ENCODE measurements at places on chromosomes 16 and 17. TPM values are rescaled to one million over a fixed set of nuclear protein-coding genes. Genes with fewer than 3 reads are reported as not detected.

- DNase-seq, result no peak
Observed at GRCh38 chr16:3101018-3101840, 2.1 kb upstream of the ZSCAN10 start.

GRCh38 chr16:79064256-79064972, 536.1 kb downstream of the MAF start:
- no peak for DNase-seq

DNA sequence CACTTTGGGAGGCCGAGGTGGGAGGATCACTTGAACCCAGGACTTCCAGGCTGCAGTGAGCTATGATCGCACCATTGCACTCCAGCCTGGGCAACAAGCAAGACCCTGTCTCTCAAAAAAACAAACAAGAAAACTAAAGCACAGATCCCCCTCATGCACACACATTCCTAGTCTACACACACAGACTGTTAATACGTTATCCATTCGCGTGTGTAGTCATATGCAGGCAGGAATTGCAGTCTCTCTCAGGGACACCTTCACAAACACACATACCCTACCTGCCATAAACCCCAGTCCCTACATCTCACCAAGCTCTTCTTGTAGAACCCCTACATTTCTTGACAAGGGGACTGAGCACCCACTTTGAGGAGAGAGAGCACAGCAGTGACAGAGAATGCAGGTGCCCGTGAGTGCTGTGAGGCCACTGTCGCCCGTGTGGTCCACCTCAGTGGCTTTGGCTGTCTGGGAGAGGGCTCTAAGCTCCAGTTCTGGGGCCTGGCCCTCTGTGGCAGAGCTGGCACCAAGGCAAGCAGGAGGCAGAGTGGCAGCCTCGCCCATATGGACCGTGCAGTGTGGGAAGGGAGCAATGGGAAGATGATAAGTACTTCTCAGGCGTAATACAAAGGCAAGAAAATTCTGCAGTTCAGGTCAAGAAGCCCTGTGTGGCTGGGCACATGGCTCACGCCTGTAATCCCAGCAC, 59.0 kb upstream of the RPH3AL start:
- no peak for DNase-seq

DNA sequence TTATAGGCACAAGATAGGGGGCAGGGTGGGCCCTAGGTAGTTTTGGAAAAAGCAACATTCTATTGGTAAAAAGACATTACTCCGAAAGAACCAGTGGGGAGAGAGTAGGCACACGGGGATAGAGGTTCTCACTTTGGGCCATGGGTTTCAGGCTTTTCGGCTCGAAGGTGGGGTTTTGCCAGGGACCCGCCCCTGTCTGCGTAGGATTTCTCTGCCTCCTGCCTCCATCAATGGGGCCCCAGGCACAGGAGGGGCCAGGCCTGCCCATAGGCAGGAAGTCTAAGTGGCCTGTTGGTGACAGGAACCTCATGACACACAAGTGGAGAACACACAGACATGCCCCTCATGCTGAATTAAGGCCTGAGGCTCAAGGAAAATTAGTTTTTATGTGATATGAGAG, 57.5 kb downstream of the RNF213 start:
- DNase-seq, result no peak

- DNase-seq, result no peak
Observed at GRCh38 chr17:82246040-82246364, 17.2 kb downstream of the SLC16A3 start.

- no peak for DNase-seq
Observed at GRCh38 chr17:66849851-66850580, 15.1 kb downstream of the CACNG5 start.

- DNase-seq, result no peak
Observed at GRCh38 chr16:29777576-29778350, at the start of gene ZG16. Gene ZG16 (plus strand): TSS chr16:29778256. CDS start chr16:29779267, 1,011 bp downstream.

DNA sequence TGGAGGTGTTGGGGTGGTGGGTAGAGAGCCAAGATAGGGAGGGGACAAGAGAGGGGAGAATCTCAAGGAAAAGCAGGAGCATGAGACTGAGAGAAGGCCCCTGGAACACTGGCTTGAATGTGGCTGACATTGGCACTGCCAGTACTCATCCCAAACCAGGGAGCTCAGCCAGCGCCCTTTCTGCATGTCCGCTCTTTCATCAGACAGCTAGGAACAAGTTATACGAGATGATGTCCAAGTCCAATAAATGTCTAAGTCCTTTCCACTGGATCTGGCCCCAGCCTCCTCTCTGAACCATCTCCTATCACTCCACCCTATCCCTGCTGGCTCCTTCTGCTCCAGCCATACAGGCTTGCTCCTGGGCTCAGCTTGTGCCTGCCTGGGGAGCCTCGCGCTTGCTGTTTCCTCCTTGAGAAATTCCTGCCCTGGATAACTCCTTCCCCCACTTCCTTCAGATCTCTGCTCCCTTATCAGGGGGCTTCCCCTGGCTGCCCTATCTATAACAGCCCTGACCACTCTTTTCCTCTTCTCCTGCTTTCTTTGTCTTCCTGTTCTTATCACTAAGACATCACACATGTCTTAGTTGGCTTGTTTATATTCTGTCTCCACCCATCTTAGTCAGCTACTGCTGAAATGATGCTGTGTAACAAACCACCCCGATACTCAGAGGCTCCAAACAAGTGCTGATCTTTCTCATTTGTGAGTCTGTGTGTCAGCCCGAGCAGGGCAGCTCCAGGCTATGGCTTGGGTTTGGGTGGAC, 37.1 kb upstream of the MEOX1 start:
- no peak for DNase-seq

DNA sequence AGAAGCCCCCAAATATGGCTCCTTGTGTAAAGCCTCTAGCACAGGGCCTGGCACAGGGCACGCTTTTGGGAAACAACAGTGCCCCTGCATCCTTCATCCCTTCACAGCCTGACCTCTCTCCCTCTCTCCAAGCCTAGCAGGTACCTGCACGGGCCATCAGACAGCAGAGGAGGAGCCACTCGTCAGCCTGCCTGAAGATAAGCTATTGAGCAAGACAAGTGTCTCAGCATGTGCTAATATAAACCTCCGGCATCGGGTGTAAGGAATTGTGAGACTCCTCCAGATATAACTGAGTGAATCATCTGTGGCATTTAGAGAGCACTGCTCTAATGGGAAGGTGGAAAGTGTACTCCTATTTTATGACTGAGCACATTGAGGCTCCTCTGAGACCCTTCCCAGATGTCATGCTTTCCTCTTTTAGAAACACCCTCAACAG, 38.3 kb downstream of the TBX4 start:
- DNase-seq, result peak; percentile 70

- DNase-seq, result no peak
Observed at GRCh38 chr16:4591706-4592470, 22.8 kb downstream of the UBALD1 start.

- no peak for DNase-seq
Observed at GRCh38 chr16:48101069-48101674, 54.6 kb downstream of the ABCC12 start.

GRCh38 chr16:51167170-51167895, 16.3 kb upstream of the SALL1 start:
- no peak for DNase-seq

GRCh38 chr16:57941016-57941664, 29.8 kb downstream of the CNGB1 start:
- no peak for DNase-seq

DNA sequence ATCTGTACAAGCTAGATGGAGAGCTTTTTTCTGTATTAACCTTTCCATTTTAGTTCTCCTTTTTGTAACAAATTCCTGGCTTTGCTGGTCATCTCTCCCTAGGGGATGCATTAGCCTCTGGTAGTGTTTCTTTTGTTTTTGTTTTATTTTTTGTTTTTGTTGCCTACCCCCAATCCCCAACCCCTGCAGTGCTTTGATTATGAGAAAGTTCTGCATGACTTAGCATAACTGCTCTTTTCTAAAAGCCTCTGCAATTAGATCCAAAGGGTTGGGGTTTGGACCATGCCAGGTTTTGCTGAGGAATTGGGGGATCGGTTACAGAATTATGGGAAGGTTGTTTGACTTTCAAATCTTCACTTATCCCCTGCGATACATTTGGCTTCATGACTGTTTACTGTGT, 98.2 kb downstream of the ADAMTS18 start:
- no peak for DNase-seq

DNA sequence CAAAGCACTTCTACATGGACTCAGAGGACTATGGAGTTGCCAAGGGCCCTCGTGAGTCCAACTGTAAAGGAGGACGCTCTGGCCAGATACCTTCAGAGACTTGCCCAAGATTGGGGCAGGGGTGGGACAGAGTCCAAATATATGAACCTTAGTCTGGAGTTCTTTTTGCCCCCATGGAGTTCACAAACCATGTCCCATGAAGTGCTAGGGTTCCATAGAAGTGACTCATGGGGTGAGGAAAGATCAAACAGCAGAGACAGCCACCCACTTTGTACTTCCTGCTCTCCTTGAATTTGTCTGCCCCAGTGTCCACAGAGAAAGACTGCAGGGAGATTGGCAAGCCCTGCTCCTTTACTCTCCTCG, 29.0 kb downstream of the SRL start:
- DNase-seq, result peak; percentile 8

DNA sequence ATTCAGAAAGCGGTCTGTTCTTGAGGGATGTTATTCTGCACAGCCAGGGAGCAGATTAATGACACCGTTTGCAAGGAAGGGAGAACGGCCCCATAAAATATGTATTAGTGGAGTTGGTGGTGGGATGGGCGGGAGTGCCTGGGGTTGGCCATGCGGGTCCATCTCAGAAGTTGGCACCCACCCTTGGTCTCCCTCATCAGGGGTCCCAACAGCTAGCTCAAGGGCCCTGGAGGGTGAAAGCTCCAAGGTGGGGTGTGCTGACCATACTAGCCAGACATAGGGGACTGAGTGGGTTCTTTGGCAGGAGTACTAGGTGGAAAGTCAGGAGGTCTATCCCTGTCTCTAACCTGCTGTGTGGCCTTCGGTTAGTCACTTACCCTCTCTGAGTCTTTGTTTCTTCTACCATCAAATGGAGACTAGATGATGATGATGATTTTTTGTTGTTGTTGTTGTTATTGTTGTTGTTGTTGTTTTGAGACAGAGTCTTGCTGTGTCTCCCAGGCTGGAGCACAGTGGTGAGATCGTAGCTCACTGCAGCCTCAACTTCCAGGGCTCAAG, 83.2 kb upstream of the BRD7 start:
- DNase-seq, result no peak

GRCh38 chr17:32755045-32755805, 121.7 kb downstream of the MYO1D start:
- DNase-seq, result peak; percentile 27

DNA sequence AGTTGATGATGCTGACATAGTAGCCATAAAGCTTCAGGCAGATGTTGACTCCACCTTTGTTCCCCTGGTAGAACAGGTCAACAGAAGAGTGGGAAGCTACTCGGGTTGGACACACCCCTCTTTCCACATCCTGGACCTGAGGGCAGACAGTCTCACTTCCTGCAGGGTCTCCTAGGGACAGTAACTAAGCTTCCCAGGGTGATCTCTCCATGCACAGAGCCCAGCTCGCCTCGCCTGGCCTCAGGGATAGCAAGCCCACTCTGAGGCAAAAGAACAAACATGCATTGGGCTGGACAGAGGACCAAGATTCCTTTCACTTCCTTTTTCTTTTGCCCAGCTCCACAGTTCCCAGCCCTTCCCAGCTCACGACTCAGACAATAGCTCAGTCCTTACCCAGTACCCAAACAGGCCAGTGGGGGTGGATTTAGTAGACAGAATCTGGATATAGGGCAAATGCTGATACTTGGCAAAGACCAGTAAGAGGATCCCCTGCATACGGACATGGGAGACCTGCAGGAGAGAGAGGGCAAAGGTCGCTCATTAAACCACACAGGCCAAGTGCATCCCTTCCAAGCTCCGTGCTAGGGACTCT, 7.0 kb downstream of the INPP5K start:
- no peak for DNase-seq

GRCh38 chr16:54954220-54954619, 23.6 kb downstream of the IRX5 start:
- DNase-seq, result no peak

GRCh38 chr16:64276646-64277045, 845.2 kb downstream of the CDH11 start:
- DNase-seq, result no peak

Gene ADGRG1
- polyA plus RNA-seq, result 1.1 TPM

Gene CIAO2B
- 171 TPM for polyA plus RNA-seq

Gene HS3ST6
- not detected for polyA plus RNA-seq

Gene CCL1
- not detected for polyA plus RNA-seq

Gene KCNH4
- polyA plus RNA-seq, result 0.02 TPM

Gene SDK2
- 0.04 TPM for polyA plus RNA-seq

Gene CLEC18B
- 0.05 TPM for polyA plus RNA-seq

Gene GRIN2C
- polyA plus RNA-seq, result 0.04 TPM

Gene TNS4
- 0.12 TPM for polyA plus RNA-seq

Gene UTS2R
- polyA plus RNA-seq, result not detected

Gene MFAP4
- 62.1 TPM for polyA plus RNA-seq
